ENCODE measurements at places on chromosomes 4 and X. TPM values are rescaled to one million over a fixed set of nuclear protein-coding genes. Genes with fewer than 3 reads are reported as not detected.

INTS6L gene
- 21.9 TPM for total RNA-seq

PLXNB3 gene
- 4.1 TPM for total RNA-seq

DNA sequence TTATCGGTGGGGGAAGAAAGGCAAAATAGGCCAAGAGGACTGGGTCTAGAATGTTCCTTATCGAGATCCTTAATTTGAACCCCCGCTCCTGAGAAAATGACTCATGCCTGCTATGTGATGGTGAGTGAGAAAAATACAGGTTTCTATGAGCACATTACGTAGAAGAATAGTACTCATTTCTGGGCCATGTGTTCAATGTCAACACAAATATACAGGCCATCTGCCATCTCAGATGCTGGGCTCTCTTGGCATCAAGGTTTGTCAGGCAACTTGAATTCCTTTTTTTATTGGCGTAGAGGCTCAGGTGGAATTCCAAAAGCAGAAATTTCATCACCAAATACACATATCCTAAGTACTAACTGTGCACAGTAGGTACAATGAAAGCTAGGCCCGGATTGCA is 81.4 kb upstream of the TRIM2 start:
- peaks cover 5% of the 10 kb centered on the region for H3K4me1 ChIP-seq
- no peak for DNase-seq
- H3K27ac ChIP-seq: no peak overlapping the region
- no peaks in the 10 kb centered on the region for H3K27me3 ChIP-seq

GRCh38 chr4:151226004-151226932 is 50.7 kb upstream of the PRSS48 start:
- H3K36me3 ChIP-seq: no peaks in the 10 kb centered on the region
- no peak overlapping the region for H3K4me3 ChIP-seq
- no peaks in the 10 kb centered on the region for H3K27me3 ChIP-seq
- 0 out of 2 replicates have a peak overlapping the region, but pooled peaks have one; percentile 8 for H3K27ac ChIP-seq

DNA sequence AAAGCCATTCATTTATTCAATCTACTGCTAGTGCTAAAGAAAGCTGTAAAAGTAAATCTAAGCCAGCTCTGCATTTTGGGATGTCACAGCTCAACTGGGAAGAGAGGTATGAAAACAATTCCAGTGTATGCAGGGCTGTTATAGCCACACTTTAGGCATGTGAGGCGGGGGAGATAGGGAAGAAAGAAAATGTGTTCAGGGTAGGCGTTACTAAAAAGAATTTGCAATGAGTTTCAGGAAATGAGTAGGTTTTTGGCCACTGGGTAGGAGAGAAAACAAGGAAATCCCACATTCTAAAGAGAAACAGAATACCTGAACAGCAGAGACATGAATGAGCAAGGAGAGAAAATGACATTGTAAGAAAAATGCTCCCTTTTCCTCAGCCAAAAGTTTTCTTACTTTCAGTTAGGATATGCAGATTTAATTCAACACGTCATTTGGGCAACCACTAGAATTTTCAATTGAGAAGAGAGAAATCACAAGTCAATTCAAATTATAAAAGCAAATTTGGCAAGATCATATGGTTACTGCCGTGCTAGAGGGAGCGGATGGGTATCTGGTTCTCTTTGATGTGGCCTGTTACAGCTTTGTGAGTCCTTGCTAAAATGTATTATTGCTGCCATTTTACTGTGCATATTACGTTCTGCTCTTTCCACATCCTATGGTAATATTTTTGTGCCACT is 226.3 kb downstream of the KCNIP4 start:
- DNase-seq: no peak
- H3K4me1 ChIP-seq: no peaks in the 10 kb centered on the region
- no peak overlapping the region for H3K4me3 ChIP-seq
- H3K27ac ChIP-seq: no peak overlapping the region
- H3K36me3 ChIP-seq: no peaks in the 10 kb centered on the region

- no peak overlapping the region for H3K4me3 ChIP-seq
- no peaks in the 10 kb centered on the region for H3K27me3 ChIP-seq
Measured at GRCh38 chrX:153622661-153623309, 23.8 kb upstream of the CCNQ start.

- H3K27ac ChIP-seq: no peak overlapping the region
- no peaks in the 10 kb centered on the region for H3K27me3 ChIP-seq
- no peak overlapping the region for H3K4me3 ChIP-seq
- no peaks in the 10 kb centered on the region for H3K36me3 ChIP-seq
Measured at GRCh38 chr4:102387552-102388150, 42.4 kb upstream of the SLC39A8 start.

DNA sequence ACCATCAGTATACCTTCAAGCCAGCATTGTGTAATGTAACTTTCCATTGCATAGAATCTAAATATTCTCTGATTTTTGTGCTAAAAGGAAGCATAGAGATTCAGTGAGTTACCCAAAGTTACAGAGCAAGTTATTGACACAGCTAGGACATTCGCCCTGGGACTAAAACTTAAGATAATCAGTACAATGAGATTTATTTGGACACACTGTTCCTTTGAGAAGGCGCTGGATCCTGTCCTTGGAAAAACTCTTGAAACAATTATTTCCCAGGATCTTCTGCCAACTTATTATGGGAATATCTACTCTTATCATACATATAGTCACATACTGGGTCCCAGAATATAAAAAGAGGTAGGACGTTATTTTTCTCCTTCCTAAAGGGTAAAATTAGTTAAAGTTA is 392.0 kb downstream of the UBE2NL start:
- no peak overlapping the region for H3K4me3 ChIP-seq
- H3K36me3 ChIP-seq: no peaks in the 10 kb centered on the region
- no peaks in the 10 kb centered on the region for H3K27me3 ChIP-seq
- H3K27ac ChIP-seq: no peak overlapping the region
- no peaks in the 10 kb centered on the region for H3K4me1 ChIP-seq

Data from GM23338 (cell line).